ENCODE measurements at places on chromosomes 5 and 9.

- DNase-seq = no peak
Measured at GRCh38 chr5:156330141-156330870, 3.3 kb downstream of the SGCD start.

- DNase-seq = peak; percentile 95
Measured at GRCh38 chr9:120842685-120843485, at the start of gene PSMD5. Gene PSMD5 (minus strand): TSS chr9:120842922. CDS start chr9:120842909, 13 bp downstream.

DNA sequence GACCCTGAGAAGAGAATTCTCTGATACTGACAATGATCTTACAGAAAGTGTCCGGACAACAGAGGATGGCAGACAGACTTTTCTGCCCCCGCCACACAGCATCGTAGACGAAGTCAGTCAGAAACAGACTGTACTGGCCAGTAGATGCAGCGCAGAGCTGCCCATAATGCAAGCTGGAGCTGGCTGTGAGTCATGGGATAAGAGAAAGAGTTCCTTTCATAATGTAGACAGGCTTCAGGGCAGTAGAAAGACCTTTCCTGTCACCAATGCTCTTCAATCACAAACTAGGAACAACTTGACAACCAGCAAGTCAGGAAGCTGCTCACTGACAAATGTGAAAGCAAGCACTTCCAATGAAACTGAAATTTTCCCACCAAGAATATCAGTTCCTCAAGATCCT is 5.1 kb downstream of the SPATA31D1 start:
- no peak for DNase-seq

DNA sequence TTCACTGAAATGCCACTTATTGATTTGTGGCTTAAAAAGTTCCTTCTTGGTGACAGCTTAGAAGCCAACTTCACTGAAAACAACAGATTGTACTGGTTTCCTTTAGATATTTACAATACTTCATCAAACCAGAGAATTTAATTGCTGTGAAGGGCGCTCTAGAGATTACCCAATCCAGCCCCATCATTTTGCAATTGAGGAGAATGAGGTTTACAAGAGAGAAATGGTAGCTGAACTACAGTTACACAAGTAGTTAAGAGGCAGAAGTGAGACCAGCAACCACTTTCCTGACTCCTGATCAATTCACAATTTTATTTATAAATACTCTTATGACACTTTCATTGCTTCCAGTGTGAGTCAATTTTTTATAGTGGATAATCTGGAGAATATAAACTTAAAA is 103.5 kb upstream of the APC start:
- DNase-seq = no peak

GRCh38 chr9:289121-289520 is 74.5 kb downstream of the DOCK8 start:
- DNase-seq = no peak

GRCh38 chr5:172119921-172120688 is 67.9 kb downstream of the STK10 start:
- no peak for DNase-seq

DNA sequence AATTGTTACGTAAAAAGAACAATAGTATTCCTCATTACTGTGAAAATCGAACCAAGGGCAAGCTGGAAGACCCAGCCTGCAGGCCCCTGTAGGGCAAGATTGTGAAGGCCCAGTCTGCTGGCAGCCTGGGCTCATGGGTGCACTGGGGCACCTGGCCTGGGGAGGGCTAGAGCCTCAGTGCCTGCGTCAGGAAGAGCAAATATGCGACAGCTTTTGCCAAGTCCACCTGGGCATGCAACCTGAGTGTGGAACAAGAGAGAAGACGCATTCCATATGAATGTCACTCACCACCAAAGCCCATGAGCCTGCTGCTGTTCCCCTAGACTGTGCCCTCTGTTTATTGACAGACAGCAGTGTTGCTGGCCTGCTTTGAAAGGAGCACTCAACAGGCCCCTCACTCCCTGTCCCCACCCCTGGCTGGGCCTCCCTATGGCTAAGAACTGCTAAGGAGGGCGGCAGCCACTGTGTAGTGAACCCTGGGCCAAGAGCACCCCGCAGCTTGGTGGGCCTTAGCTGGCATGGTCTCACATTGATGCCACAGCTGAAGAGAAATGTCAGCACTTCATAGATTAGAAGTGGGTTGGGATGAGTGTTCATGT is 28.2 kb downstream of the PSD2 start:
- no peak for DNase-seq
